ENCODE measurements at places on chromosomes 1 and 21. TPM values are rescaled to one million over a fixed set of nuclear protein-coding genes. Genes with fewer than 3 reads are reported as not detected.

GRCh38 chr21:42685036-42685435 lies 31.6 kb downstream of the PDE9A start:
- no peak for DNase-seq

DNA sequence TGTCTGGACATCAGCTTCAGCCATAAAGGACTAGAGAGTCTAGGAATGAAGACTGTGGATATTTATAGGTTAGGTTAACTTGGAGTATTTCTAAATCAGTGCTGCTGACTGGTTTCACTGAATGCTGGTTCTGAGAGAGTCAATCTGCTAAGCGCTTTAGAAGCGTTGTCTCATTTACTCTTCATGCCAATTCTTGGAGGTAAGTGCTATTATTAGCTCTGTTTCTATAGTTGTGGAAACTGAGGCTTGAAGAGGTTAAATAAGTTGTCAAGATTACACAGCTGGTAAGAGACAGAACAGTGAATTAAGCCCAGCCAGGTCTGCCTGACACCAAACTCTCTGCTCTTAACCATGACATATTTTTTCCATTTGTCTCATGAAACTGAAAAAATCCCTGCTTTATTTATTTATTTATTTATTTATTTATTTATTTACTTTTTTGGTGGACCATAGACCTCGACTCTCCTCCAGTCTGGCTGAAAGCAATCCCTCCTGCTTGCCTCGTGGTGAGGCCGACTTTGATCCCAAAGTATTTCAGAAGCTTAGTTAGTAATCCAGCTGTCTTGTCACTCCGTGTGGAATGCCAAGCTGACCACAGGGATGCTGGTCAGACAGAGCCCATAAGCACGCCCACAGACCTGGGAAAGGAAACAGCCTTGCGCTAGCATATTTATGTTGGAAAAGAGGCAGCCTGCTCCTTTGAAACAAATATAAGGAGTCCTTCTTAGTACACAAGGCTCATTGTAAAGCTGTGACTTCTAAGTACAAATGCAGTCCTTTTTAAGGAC lies 16.9 kb downstream of the NTMT2 start:
- peak; percentile 92 for DNase-seq

DNA sequence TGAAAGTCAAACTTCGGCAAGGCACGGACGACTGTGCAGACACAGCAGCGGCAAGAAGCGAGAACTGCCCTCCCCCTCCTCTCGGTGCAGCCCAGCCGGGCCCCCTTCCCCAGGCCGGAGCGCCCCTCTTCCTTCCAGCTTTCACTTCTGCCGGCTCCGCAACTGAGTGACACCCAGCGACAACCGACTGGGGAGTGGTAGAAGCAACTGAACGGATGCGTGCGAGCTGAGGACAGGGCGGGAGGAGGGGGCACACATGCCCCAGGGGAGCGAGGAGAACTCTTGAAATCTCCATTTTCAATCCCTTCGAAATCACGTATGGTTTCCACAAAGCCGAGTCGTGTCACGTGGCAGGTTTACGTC lies 146.6 kb downstream of the PGBD5 start:
- no peak for DNase-seq

DNA sequence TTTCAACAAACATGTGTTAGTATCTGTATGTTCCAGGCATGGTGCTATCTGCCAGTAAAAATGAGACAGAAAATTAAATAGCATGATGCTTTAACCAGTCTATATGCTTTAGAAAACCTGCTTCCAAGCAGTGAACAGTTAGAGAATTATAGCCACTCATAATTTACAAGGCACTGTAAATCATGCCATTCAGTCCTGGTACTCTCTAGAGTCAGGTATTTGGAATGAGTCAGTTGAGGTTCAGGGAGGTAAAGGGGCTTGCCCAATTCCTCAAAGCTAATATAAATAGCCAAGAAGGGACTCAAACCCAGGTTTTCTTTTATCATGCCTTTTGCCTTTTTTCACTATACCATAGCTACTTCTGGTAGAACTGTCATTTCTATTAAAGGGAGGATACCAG lies 184.4 kb downstream of the NFIA start:
- no peak for DNase-seq

GRCh38 chr1:209364716-209365115 lies 218.8 kb upstream of the CAMK1G start:
- DNase-seq, result no peak

- DNase-seq, result no peak
Observed at GRCh38 chr1:44437107-44437716, 32.2 kb downstream of the RNF220 start.

DNA sequence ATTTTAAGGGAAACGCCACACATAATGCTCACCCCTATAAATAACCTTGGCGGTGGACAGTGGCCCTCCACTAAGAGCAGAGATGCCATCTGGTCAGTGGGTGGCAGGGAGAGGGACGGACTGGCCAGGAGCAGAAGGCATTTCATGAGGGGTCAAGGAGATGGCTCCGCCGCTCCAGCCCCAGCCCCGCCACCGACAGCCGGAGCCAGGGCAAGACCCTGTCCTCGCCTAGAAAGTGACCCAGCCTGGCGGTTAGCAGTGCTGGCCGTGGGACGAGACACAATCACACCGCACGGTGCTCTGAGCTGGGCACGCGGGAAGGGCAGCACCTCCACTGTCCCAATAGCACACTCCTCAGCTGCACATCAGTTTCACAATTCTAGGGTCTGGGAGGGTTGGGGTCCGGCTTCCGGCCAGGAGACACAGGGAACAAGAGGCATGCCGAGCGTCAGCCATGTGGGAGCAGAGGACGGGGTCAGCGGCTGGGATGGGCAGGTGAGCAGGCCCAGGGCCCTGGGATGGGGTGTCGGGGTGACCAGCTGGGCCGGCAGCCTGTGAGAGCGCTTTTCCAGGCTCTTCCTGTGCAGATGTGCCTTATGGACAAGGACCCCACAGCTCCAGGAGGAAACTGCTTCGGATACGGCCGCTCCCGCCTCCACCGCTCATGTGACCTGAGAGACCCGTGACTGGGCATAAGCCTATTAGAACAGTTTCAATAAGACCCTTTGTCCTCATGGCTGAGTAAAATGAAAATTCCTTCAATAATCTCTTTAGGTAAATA lies 5.7 kb downstream of the SLC19A1 start:
- DNase-seq, result no peak

DNA sequence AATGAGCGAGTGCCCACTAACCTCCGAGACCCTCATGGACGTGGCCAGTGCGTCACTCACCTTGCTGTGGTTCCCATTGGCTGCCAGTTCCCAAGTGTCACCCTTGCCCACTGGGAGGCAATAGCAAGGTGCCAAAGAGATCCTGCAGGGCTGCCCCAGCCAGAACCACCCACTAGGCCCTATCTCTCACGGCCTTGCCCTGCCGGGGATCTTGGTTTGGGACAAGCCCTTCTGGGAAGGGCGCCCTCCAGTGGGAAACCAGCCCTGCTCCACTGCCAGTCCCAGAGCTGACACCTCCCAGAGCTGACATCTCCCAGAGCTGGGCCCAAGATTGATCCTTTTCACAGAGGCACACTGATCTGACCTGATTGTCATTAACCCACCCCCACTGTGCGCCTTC lies 2.1 kb upstream of the SELENON start:
- DNase-seq, result peak; percentile 54

DNA sequence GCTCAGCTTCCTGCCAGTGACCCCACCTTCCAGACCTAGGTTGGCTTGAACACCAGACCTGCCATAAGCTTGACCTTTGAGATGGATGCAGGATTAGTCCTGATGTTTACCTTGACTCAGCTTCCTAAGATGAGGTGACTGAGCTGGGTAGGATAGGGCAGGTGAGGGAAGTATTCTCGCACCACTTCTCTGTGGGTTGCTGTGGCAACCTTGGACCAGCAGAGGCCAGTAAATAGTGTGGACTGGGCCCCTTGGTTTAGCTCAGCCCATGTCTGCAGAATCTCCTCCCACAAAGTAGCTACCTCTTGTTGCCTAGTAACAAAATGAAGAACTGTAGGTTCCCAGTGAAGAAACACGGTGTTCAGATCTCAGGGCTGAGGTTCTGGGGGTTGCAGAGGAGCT lies 8.4 kb downstream of the RPS6KA1 start:
- DNase-seq, result peak; percentile 25

- no peak for DNase-seq
Observed at GRCh38 chr1:212637902-212638301, 29.3 kb downstream of the ATF3 start.

DNA sequence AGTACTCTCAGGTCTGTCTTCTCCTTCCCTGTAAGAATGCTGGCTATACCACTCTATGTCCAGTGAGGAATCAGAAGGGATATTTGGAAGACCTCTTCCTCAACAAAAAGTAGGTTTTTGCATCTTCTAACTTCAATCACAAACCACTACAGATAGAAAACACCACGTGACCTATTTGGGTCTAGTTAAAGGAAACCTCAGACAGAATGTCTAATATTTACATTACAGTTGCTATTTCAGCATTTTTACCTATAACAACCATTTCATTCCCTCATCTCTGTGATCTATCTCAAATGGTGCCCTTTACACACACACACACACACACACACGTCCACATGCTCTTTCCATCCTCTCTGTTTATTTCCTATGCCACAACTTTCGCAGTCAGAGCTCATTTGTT lies 7.9 kb upstream of the ADORA3 start:
- DNase-seq, result no peak

DNA sequence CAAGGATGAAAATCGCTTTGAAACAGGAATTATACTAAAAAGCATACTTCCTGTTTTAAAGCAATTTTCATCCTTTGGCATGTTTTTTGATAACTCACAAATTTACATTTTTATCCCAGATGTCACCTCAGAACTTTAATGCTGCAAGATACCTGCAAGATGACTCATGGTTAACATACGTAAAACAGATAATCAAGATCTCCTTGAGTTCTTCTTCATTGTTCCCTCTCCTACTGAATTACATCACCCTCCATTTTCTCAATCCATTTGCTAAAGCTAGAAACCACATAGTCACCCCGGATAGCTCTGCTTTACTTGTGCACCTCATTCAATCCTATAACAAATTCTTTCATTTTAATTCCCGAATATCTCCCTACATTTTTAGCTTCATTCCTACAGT lies 1114.2 kb downstream of the PLA2G4A start:
- DNase-seq, result no peak

DNA sequence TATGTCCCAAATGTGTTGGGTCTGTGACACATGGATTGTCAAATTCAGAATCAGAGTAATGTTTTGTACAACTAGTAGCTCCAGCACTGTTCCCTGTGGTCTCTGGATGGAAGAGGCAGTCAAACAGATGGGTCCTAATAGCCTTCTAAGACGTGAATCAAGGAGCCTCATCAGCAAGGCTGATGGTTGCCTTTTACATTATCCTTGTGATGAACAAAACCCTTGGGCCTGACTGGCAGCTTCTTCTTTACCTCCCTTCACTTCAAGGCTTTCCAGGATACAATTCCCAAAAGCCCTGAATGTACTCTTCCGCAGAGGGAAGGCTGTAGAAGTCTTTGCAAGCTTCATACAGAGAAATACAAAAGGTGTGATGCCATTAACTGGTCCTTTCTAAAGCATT lies 633.3 kb downstream of the USP25 start:
- DNase-seq, result no peak

DNA sequence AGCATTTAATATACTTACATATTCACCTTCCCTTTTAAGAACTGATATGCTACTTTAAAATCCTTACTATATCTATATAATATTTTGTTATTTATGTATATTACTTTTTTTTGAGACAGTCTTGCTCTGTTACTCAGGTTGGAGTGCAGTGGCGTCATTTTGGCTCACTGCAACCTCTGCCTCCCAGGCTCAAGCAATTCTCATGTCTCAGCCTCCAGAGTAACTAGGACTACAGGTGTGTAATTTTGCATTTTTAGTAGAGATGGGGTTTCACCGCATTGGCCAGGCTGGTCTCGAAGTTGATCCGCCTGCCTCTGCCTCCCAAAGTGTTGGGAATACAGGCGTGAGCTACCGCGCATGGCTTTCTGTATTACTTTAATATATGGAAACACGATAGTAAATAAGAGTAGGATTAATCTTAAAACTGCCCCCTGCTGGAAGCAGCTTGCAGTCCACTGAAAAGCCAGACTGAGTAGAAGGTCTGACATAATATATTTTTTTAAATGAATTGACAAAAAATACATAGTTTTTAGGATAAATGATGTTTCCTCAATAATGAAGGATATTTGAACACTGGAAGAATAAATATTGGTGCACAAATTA lies 24.4 kb downstream of the RCAN3 start:
- DNase-seq, result no peak

DNA sequence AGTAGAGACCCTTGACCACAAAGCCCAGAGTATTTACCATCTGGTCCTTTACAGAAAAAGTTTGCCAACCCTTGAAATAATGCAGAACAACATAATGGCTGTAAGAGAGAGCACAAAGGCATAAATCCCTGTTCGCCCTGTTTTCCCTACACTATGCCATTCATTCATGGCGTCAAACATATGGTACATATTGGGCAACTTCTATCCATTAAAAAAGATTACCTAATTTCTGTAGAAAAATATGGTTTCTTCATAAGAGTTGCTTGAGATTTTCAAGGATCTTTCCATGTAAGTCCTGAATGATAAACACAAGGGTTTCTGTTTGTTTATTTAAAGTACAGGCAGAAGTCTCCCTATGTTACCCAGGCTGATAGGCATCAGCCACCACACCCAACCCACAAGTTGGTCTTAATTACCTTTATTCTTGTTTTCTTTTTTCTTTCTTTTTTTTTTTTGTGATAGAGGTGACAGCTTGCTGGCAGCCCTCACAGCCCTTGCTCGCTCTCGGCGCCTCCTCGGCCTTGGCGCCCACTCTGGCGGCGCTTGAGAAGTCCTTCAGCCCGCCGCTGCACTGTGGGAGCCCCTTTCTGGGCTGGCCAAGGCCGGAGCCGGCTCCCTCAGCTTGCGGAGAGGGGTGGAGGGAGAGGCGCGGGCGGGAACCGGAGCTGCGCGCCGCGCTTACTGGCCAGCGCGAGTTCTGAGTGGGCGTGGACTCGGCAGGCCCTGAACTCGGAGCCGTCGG lies 68.3 kb upstream of the NR5A2 start:
- no peak for DNase-seq

DNA sequence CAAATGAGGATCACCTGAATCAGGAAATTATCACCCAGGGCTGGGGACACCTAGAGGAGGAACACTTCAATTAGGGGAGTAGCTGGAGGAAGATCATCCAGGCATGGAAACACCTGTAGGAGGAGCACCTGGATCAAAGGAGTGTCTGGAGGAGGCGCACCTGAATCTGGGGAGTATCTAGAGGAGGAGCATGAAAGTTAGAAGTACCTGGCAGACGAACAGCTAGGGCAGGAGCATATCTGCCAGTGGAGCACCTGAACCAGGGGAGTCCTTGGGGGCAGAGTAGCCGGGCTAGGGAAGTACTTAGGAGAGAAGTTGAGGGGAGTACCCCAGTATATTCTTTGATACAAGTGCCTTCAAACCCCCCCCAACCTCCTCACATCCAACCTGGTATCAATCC lies 1.3 kb downstream of the C1orf210 start:
- no peak for DNase-seq

HPDL gene
- not detected for total RNA-seq

RUNX3 gene
- 5.6 TPM for total RNA-seq

LENEP gene
- not detected for total RNA-seq

GPR3 gene
- total RNA-seq, result 2.0 TPM

SELP gene
- not detected for total RNA-seq

COL8A2 gene
- 2.2 TPM for total RNA-seq

GPR161 gene
- 8.8 TPM for total RNA-seq

SPRR2G gene
- not detected for total RNA-seq

AGT gene
- not detected for total RNA-seq

CDCA8 gene
- total RNA-seq, result 33.6 TPM

BLACAT1 gene
- total RNA-seq, result 0.86 TPM
